ENCODE measurements at places on chromosomes 5 and 9.

GRCh38 chr5:79590396-79590999, 21.7 kb upstream of the TENT2 start:
- no peak for DNase-seq

DNA sequence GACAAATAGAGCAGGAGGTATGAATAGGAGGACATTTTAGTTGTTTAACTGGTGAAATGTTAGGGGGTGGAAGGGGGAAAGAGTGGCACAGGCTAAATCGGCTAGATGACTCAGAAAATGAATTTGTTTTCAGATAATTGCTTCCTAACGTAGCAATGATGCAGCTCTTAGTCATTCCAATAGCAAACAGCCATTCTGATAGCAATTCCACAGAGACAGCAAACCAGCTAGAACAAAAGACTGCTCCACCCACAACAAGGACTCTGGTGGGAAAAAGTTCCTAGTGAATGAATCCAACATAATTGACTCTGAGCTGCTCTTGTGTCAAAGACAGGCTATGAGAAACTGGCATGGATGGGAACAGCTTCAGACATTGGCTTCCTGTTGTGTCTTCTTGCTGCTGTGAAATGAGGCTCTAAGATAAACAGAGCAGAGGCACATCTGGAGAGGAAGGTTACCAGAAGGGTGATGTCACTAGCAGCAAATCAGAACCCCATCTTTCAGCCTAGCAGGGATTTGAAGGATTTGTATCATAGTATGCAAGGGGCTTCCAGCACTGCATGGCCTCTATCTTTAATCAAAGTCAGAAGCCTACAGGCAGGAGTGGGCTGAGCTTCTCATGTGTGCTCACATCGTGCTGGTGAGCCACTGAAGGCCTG, 28.1 kb upstream of the F2RL1 start:
- no peak for DNase-seq

- no peak for DNase-seq
These were observed 11.1 kb upstream of the GLE1 start for GRCh38 chr9:128493424-128493823.

DNA sequence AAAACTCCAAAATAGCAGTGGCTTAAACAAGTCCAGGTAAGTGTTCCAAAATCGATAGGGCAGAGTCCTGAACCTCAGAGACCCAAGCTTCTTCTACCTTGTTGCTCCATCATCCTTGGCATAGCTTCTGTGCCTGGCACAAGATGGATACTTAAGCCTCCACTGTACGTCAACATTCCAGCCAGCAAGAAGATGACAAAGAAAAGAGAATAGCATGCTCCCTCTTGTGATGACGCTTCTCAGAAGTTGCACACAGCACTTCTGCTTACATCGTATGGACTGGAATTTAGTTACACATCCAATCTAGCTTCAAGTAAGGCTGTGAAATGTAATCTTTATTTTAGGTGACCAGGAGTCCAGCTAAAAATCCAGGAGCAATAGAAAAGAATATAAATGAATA, 227.4 kb downstream of the ESM1 start:
- no peak for DNase-seq

GRCh38 chr9:19117039-19117716, 10.1 kb downstream of the PLIN2 start:
- DNase-seq: no peak

GRCh38 chr9:77663754-77664153, 15.6 kb upstream of the GNA14 start:
- no peak for DNase-seq

DNA sequence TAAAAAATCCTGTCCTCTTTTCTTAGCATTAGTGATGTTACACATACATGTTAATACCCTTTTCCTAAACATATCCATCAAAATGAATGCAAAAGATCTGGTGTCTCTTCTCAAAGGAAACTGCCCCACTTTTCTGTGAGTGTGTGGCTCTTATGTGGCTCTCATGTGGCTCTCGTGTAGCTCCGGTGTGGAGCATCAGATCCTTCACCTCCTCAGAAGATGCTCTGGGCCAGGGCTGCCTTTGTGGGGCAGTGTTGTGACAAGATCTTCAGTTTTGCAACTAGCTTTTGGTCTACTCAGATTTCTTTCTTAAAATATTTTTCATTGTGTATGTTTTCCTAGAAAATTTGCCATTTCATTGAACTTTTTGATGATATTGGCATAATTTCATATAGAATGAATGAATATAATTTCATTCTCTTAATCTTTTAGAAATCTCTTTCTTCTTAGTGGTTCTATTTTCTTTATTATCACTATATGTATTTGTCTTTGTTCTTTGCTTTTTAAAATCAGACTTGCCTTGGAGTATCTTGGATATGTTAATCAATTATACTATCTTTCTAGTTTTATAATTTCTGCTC, 19.4 kb downstream of the GARNL3 start:
- no peak for DNase-seq

DNA sequence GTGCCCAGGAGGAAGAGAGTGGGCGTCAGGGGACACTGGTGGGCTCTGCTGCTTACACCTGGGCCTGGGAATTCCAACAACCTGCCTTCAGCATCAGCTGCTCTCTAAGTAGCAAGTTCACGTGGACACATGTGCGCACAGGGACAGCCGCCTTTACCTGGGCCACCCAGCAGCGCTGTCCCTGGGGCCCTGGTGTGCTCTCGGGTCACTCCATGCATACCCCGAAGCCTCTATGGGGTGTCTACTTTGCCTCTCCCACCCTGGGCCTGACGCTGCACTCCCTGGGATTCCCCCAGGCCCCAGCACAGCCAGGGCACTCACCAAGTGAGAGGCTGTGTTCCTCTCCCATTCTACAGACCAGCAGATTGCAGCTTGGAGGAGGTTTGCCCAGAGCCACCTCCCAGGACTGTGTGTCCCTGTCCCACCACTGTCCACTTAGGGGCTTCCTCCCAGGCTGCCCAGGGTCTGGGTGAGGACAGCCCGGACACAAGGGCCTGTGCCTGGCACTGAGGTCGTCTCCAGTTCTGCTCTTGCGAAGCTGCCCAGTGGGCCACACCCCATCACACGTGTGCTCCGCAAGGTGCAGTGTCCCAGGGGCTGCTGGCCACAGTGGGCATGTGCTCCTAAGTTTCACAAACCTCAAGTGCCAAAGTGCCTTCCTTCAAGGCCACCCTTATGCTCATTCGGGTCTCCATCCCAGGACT, 5.9 kb downstream of the NINJ1 start:
- DNase-seq: no peak

- no peak for DNase-seq
These were observed 17.1 kb upstream of the NOTCH1 start for GRCh38 chr9:136562746-136563495.

Measured in stimulated activated CD4-positive, alpha-beta T cell treated with anti-CD3 and anti-CD28 coated beads, TNF-alpha, amount 100 ng/mL, for 48 hours (primary cell).